ENCODE measurements at places on chromosomes 7 and 10.

DNA sequence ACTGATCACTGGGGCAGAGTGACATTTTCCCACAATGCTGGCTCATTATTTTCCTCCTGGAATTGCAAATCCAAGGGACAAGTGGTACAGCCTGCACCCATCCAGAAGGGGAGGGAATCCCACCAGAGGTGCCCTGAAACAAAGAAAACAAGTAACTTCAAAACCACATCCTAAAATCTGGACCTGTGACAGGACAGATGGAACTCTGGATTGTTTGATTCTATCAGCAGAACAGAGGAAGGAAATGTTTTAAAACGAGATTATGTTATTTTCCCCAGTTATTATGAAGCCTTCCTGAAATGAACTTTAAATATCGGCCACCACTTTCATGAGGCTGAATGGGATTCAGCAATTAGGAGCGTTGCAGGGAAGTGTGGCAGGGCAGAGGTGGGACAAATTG lies 62.2 kb upstream of the ECHDC3 start:
- DNase-seq, result peak; percentile 1

DNA sequence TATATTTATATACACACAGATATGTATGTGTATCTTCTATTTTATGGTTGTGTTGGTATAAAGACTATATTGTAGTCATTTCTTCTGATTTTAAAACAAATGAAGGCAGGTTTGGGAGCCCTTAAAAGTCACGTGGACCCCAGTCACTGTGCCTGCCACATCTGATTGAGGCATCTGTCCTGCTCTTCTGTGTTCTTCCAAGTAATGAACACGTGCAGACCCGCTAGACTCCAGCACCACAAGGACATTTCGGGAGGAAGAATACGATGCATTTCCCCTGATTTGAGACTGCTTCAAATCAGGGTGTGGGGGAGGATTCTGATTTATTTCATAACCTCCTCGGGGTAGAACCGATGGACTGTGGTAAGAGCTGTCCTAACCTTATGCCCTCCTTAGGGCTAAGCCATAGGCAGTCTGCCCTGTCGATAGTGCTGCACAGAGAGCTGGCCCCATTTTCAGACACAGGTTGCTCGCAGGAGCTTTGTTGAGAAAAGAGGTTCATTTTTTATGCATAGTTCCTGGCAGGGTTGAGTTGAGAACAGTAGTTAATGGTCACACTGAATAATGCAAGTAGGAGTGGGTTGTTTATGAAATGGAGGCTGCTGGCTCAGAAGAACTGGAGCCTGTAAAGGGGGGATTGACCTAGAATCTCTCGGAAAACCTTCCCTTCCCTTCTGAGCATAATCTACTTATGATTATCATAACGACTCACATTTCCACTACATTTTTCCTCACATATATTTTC lies 55.0 kb upstream of the C10orf120 start:
- DNase-seq, result no peak

DNA sequence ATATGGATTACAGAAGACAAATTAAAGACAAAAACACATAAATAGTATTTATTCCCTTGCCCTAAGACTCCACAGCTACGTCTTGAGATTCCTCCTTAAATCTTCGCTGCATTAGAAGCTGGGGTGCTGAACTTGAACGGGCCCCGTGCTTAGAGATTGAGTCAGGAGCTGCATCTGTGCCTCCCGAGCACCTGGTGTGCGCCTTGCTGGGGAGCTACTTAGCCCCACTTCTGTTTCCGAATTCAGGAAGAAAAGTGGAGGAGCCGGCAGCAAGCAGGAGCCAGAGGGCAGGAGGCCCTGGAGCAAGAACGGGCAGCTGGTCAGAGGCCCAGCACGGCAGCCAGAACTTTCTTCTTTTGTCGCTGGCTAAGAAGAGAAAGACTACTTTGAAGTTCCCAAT lies 30.4 kb upstream of the RNF32 start:
- DNase-seq, result no peak

DNA sequence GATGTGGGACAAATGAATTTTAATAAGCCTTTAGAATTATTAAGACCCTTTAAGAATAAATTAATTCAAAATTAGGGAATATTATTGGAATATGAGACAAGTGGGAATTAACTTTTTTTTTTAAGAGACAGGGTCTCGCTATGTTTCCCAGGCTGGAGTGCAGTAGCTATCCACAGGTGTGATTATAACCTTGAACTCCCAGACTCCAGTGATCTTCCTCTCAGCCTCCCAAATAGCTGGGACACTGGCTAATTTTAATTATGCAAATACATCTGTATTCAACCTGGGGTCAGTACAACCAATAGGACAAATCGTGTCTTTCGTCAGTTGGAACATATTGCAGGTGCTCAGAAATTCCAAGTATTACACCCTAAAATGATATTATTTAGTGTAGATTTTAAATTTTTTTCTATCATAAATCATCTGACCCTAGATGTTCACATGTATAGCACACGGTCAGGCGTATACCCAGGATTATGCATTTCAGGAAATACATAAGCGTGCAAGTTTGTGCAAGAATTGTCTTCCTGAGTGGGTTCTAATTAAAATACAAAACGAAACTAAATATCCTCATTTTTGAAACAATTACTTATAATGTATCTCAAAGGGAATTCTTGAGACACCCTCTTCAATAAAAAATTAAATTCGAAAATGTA lies 1.2 kb downstream of the NT5C3A start:
- no peak for DNase-seq

DNA sequence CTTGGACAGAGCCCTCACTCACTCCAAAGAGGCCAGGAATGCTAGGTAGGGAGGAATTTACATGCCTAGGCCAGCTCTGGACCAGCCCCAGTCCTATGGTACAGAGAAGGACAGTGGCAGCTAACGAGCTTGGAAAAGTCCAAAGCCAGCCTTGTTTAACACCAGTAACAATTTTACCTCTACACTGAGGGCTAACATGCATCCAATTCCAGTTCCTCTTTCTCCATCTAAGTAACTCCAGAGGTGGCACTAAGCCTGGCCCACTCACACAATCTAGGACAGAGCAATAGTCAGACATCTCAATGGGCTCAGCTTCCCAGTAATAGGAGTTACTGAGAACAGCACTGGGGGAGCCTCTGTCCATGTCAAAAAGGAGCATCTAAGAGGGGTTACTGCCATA lies 5.7 kb upstream of the LCOR start:
- no peak for DNase-seq

DNA sequence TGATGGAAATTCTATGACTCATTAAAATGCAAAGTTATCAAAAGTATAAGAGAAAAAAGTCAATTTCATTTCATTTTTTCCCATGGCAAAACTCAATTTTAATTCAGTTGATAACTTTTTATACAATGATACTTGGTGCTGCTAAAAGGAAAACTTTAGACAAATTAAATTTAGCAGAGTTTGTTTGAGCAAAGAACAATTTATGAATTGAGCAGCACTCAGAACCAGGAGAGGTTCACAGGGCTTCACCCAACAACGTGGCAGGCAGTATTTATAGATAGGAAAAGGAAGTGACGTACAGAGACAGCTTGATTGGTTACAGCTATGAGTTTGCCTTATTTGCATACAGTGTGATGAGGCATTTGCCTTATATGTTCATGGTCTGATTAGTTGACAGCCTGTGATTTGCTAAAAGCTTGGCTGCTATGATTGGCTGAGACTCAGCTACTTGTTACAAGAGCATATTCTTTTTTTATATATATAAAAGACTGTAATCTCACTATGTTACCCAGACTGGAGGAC lies 157.2 kb upstream of the CELF2 start:
- no peak for DNase-seq

DNA sequence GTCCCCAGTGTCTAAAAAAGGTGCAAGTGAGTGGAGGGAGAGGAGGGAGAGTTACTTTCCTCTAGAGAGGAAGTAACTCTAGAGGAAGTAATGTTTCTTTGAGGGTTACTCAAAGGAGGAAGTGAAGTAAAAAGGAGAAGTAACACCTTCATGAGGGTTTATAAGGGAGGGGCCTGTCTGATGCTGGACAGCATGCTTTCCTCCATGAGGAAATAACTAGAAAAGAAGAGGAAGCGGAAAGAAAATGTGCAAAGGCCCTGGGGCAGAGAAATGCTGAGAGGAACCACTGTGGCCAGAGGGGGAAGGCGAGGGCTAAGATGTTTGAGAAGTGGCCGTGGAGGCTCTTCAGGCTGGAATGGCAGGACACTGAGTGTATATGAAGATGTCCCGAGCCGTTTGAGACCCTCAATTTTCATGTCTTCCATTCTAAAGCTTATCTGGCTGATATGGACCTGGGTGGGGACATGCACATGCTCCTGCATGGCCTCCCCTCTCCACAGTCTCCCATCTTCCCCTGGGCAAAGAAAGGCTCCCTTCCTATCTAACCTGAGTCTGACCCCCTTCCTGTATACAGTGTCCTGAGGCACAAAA lies 3.4 kb upstream of the SLC18A2 start:
- DNase-seq, result no peak

DNA sequence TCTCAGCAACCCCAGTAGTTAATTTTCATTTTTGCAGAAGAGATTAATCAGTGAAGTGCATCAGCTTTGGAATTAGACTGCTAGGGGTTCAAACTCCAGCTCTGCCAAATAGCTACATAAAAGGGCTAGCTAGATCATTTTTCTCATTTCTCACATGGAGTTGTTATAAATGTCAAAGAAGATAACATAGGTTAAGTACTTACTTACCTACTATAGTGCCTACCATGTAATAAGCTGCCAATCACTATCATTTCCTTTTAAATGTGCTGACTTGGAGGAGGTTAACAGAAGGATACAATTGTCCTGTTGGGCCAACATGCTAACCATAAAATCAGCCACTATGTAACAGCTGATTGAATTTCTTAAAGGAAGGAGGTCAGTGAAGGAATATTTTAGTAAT lies 40.7 kb downstream of the KDM7A start:
- DNase-seq, result no peak

GRCh38 chr7:32147546-32148268 lies 77.5 kb upstream of the PDE1C start:
- no peak for DNase-seq

DNA sequence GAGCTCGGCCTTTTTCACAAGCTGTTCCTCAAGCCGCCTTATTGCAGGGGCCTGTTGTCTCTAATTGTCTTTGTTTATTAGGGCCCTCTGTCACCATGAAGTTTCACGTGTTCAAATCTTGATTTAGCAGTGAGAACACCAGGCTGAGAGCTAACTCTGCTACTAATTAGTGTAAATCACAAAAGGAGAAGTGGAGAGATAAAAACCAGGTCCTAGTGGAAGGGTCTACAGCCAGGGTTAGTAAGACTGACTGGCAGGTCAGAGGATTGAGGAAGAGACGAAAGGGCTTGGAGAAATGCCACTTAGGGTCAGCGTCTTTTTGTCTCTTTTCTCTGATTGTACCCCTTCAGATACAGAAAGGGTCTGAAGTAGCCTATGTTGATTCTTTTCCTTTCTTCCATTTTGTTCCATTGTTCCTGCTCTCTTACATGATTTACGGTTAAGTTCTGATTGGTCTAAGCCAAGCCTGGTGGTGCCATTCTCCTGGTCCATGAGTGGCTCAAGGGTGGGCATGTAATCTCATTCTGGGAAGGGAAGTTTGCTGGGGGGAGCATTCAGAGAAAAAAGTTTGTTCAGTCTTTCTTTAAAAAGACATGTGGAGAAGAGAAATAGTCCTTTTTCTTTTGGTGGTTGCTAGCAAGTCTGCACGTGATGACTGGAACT lies 21.3 kb downstream of the SSMEM1 start:
- no peak for DNase-seq

DNA sequence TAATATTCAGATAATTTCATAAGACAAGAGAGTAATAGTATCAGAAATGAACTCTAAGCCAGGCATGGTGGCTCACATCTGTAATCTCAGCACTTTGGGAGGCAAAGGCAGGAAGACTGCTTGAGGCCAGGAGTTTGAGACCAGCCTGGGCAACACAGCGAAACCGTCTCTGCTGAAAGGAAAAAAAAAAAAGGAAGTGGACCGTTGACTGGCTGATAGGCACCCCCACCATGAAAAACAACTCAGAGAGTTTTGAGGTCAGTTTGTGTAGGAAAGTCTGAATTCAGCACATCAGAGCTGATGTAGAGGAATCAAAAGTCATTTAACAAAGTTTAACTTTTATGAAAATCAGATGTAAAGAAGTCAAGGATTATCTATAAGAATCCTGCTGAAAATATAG lies 63.2 kb upstream of the AMPH start:
- no peak for DNase-seq

DNA sequence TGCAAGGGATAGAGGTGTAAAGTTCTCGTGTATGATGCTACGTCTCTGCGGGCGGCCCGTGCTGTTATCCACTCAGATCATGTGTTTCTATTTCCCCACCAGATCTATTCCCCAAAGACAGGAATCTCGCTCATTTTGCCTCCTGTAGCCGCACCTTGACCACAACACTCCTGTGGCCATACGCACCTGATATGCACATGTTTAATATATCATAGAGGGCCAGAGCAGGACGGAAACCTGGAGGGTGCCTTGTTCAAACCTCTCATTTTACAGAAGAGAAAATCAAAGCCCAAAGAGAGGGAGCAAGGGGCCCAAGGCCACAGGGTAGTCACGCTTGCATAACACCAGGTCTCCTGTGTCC lies 37.6 kb downstream of the STRA8 start:
- no peak for DNase-seq

GRCh38 chr10:121591186-121591585 lies 7.1 kb downstream of the FGFR2 start:
- DNase-seq, result peak; percentile 59

GRCh38 chr10:103441611-103442010 lies 10.6 kb downstream of the CALHM2 start:
- DNase-seq, result no peak

DNA sequence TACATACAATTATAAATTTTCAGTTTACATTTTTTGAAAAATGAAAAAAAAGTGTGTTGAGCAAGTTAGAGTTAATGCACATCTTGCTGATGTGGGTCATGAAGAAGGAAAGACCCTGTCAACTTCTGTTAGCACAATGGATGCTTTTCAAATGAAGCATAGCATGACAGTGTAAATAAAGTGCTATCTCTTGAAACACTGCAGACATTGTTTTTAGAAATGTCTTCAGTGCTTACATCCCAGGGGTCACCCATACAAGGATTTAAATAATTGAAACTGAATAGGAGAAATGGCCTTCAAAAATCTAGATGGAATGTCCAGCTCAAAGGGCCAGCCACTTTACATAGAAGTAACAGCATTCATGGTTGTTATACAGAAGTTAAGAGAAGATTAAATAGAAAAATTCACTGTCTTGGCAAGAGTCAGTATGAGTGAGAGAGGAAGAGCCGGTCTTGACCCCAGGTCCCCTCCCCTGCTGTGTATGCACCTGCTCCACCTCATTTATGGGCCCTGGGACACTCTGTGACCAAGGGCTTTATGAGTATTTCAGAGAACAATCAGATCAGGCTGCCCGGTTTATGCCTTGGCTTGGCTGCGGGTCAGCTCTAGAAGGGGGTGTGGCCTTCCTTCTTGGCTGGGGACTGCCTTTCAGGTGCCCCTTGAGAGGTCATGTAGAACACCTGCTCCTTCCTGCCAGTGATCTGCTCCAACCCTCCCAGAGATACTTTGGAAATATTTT lies 237.7 kb upstream of the TMEM72 start:
- no peak for DNase-seq

DNA sequence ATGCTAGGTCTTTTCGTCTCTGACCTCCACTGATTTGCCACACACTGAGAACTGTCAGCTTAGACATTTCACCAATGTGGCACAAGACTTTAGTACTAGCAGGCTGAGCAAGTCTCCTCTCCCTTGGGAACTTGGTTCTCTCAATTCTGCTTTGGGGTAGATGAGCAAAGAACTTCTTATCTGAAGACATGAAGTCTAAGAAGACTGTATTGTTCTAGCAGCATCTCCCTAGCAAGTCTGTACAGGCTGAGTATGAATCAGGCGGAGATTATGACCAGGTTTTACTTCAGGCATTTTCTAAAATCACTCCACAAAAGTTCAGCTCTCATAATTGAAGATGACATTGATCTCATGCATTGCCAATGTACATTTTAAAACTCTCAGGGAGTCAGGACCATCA lies 23.8 kb upstream of the STN1 start:
- no peak for DNase-seq

All from chondrocyte (in vitro differentiated cells).